ENCODE measurements at places on chromosomes 3 and 15.

DNA sequence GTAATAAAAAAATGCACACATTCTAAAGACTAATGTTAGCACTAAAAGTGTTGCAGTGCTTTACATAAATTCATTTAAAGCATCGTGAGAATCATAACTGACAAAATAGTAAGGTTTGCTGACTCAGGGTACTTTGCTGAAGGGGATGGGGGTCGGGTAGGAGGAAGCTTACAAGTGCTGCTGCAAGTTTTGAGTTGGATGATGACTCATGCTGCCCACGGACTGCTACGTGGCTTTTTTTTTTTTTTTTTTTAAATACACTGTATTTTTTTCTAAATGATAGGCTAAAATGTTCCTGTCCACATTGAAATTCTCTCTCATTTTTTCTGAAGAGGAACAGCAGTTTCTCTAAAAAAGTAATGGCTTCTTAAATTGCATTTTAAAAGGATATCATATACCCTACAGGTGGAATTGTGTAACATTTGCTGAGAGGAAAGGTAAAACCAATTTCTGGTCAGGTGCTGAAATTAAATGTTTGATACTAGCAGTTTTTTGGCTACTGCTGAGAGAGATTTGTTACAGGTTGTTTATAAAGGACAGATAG lies 2.2 kb downstream of the MAPK6 start:
- peak; percentile 68 for DNase-seq

- DNase-seq: no peak
These were observed 141.7 kb downstream of the FBLN2 start for GRCh38 chr3:13690636-13691035.

DNA sequence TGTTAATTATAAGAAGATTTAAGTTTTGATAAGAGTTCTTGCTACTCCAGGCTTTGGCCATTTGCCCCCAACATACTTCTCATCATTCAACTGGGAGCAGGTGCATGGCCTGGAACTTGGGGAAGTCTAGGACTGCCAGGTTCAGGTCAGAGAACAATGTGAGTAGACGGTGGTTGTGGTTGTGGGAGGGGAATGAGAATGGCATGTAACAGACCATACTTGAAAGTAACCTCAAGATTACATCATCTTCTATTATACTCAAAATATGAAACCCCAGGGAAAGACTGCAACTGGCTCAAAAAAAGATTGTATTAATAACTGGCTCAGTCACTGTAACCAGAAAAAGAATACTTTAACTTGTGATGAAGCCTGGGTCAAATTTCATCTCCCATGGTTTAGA lies 364.9 kb upstream of the DPPA4 start:
- peak; percentile 5 for DNase-seq

- DNase-seq: peak; percentile 91
These were observed at the start of gene EDC3 for GRCh38 chr15:74695597-74696397. Gene EDC3, minus strand, starts transcription at chr15:74696024. Its CDS starts 20,900 bp downstream, at chr15:74675124.

DNA sequence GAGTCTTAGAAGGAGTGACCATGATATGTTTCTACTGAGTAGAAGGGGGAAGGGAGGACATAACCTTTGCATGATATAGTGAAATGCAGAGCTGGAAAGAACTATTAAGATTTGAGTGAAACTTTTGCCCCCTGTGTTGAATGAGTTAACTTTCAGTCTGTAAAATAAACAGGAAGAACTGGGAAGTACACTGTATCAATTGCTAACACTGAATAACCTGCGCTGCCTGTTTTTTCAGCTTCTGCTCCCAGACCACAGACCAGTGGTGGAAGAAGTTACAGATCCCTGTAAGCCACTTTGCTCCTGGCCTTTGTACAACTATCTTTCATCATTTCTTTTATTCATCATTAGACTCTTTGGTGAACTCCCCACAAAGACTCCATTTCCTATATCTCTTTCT lies 3.6 kb upstream of the LRCH3 start:
- no peak for DNase-seq

DNA sequence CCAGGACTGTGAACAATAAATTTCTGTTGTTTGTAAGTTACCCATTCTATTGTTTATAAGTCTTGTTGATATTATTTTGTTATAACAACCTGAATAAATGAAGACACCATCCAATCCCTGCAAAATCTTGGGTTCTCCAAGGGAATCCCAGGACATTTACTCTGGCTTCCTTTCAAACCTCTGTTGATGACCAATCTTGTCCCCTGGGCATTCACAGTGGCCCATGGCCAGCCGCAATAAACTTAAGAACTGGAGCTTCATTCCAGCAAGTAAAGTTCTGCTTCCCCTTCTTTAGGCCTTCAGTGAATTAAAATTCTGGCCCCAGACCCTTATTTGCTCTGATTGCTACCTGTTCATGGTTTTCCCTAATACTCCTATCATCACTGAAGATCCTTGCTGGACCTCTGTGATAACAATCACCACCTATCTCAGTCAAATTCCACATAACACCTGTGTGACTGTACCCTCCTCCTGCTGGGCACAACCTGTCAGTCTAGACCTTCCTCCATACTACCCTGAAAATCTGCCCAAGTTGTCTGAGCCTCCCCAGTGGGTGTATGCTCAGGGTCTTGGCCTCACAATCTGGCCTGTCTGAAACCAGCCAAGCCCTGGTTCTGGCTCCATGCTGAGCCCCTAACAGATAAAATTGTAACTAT lies 153.1 kb downstream of the SEMA6D start:
- no peak for DNase-seq

- DNase-seq: no peak
These were observed 159.4 kb downstream of the TMEM108 start for GRCh38 chr3:133197619-133198018.

DNA sequence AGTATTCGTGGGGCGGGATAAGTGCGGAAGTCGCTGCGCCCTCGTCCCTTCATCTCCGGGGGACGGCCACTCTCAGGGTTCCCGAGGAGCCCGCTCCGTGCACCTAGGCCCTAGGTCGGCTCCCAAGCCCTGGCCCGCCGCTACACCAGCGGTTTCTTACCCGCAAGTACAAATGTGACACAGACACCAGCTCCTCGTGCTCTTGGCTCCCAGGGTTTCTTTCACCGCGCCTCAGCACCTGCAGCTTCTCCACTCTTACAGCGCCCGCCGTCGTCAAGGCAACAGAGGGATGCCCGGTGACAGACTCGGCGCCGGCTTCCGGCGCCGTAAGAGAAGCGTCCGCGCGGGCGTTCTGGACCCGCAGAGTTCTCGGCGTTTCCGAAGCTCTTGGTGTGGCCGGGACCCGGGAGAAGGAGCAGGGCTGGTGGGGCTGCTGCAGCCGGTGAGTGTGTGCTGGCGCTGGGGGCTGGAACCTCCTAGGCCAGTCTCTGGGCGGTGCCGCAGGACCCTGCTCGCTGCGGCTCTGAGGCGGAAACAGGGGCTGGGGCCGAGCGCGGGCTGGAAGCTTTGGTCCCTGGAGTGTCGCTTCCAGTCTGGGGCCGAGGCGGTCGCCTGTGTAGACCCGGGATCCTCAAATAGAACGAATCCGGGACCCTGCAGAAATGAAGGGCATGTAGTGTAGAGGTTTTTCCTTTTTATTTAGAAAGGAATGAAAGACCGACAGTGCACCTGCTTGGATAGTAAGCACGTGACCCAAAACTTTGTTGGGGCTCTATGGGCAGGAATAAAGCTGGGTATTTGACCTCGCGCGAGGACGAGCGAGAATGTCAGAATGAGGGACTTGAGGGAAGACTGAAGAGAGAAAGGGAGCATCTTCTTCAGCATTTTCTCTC lies 155.4 kb upstream of the GOLGA6L4 start:
- peak; percentile 62 for DNase-seq

GRCh38 chr15:74857671-74858368 lies 14.9 kb upstream of the ULK3 start:
- no peak for DNase-seq

DNA sequence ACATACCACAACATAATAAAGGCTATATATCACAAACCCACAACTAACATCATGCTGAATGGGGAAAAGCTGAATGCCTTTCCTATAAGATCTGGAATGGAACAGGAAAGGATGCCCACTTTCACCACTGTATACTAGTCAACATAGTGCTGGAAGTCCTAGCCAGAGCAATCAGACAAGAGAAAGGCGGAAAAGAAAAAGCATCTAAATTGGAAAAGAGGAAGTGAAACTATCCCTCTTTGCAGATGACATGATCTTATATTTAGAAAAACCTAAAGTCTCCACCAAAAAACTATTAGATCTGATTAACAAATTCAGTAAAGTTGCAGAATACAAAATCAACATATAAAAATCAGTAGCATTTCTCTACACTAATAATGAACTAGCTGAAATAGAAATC lies 14.6 kb upstream of the PIK3CA start:
- no peak for DNase-seq

- no peak for DNase-seq
These were observed 16.9 kb upstream of the ALCAM start for GRCh38 chr3:105349684-105350387.

DNA sequence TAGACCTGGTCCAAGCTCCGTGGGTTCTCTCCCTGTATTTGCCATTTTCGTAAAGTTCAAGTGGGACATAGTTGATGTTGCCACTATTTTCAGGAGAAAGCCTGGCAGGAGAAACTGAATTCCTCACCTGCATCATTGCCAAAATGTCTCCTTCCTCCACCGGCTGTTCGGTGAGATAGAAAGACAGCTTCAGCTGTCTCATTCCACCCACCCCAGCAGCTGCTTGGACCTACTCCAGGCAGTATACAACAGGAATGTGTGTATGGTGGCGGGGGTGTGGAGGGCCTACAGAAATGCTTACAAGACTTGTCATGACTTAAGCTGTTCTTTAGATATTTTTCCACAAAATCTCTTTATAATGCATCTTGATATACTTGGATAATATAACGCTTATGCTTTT lies 132.7 kb upstream of the RAP2B start:
- DNase-seq: no peak

DNA sequence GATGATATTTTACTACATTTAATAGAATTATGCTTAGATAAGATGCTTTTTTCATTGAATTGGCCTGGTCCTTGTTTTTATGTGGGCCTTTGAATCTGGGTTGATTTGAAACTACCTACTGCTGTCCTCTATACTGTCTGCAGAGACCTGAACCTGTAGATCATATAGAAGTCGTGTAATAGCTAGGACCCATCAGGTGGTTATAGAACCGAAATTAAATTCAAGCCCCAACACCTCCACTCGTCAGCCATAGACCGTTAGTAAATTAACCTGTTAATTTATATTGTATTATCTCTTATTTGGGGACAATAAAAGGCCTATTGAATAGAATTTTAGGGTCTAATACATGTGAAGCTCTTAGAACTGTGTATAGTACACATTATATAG lies 108.4 kb downstream of the MBNL1 start:
- no peak for DNase-seq

- DNase-seq: no peak
These were observed 47.0 kb downstream of the MAP3K13 start for GRCh38 chr3:185409957-185410356.

GRCh38 chr3:143837076-143837475 lies 11.2 kb downstream of the SLC9A9 start:
- DNase-seq: no peak

DNA sequence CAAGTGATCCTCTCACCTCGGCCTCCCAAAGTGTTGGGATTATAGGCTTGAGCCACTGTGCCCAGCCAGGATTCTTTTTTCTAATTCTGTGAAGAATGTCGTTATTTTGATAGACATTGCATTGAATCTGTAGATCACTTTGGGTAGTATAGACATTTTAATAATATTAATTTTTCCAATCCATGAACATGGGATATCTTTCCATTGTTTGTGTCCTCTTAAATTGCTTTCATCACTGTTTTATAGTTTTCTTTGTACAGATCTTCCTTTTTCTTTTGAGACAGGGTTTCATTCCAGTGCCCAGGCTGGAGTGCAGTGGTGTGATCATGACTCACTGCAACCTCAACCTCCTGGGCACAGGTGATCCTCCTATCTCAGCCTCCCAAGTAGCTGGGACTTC lies 11.6 kb upstream of the KCTD6 start:
- DNase-seq: no peak

GRCh38 chr3:5226783-5227182 lies 39.3 kb downstream of the EDEM1 start:
- no peak for DNase-seq

GRCh38 chr15:55590788-55591187 lies 2.6 kb upstream of the PYGO1 start:
- no peak for DNase-seq

DNA sequence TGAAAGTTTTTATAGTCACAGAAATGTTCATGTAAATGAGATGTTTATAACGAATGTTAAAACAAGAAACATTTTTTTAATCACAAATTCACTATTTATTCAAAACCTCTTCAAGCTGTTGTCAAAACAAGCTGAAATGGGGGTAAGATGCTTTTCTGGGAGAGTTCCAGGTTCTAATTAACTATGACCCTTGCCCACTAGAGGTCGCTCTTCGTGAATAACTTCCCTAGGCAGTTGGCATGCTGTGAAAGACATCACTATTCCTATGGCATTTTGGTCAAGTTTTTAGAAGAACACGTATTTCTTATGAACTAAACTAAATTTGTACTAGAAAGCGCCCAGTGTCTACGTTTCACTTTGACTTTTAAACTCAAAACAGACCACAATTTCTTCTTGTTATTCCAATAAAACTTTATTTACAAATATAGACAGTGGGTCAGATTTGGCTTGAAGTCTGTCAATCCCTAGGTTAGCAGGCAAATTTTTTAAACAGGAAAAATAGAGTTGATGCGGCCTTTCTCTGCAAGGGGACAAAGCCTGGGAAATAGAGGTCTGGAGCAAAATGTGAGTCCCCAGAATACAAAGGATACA lies 62.8 kb upstream of the CMTM8 start:
- DNase-seq: peak; percentile 67

- DNase-seq: no peak
These were observed 380 bp downstream of the MYLK start for GRCh38 chr3:123883701-123884202.

- no peak for DNase-seq
These were observed 11.4 kb upstream of the SPTBN5 start for GRCh38 chr15:41905036-41905793.

DNA sequence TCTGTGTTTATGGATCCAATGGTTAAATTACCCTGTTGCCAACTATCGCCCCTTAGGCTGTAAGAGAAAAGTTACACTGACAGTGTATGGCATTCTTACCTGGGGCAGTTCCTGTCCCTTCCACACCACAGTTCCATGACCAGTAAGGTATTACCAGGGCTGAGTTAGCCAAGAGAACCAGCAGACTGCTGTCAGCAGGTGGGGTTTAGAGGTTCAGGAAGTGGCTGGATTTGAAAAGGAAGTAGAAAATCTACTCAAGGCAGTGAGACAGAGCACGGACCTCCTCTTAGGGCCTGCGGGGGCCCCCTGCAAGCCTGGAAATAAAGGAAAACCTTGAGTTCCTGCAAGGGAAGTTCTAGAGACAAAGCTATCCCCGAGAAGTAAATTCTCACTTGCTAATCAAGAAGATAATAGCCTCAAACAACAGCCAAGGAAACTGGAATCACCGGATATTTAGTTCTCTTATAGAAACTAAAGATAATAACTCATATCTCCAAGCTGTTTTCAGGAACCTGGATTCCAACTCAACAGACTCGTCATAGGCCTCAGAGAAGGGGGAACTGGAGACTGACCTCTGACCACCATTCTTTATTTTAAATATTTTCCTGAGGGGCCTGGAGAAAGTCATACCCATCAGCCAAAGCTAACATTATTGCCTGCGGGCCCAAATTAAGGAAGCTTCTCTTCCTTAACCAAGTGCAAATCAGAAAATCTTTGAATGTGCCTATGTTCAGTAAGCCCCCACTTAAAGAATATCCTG lies 161.7 kb downstream of the ANXA2 start:
- DNase-seq: no peak
